Activated CD4-positive, alpha-beta memory T cell treated with anti-CD3 and anti-CD28 coated beads for 36 hours (primary cell): ENCODE measurements at places on chromosomes 11 and 22. TPM values are rescaled to one million over a fixed set of nuclear protein-coding genes. Genes with fewer than 3 reads are reported as not detected.
A peak's percentile ranks its signal among the peaks of the same experiment; 100 is the strongest.

- peak; percentile 73 for DNase-seq
Measured at GRCh38 chr22:44351685-44352377, 39.1 kb upstream of the SHISAL1 start.

GRCh38 chr11:66881451-66881835 lies 24.6 kb downstream of the LRFN4 start:
- DNase-seq = no peak

Gene DDT
- 108 TPM for total RNA-seq

Gene MYRF
- 1.4 TPM for total RNA-seq

DNA sequence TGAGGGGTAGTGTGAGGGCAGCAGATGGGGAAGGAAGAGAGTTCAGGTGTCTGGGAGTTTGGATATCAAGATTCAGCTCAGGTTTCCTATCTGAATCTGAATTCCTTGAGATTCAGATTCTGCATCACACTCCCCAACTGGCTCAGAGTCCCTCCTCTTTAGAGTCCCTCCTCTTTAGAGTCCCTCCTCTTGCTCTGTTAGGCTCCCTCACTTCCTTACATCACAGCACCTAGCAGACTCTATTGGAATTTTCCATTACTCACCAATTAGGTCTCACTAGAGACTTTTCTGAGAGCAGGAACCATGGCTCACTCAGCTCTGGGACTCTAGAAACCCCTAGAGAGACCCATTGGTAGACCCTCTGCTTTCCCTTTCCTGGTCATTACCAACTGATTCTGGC lies 303.4 kb upstream of the SYN3 start:
- no peak for DNase-seq

Gene OR4D5
- total RNA-seq = not detected

DNA sequence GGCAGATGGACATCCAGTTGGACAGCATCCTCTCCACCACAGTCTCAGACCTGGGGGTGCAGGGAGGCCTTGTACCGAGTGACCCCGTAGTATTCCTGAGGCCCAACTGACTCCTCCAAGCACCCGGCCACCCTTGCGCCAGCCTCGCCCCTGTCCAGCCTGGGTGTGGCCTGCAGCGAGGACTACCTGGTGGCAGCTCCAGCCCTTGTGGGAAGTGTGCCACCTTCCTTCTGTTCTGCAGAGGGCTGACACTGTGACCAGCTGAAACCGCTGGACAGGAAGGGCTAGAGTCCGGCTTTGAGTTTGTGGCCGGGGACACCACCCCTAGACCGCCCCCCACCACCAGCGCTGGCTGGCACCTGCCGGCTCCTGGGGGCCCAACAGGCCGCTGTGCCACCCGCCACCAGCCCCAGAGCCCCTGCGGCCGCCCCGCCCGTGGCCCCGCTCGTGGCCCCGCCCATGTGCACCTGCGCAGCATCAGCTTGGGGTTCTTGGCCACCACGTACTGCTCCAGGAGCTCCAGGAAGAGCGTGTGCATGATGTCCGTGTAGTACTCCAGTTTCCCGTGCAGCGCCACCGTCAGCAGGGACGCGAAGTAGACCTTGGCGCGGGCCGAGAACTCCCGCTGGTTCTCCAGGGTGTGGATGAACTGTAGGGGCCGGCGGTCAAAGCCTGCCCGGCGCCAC lies 10.0 kb upstream of the MAPK11 start:
- DNase-seq = no peak

DNA sequence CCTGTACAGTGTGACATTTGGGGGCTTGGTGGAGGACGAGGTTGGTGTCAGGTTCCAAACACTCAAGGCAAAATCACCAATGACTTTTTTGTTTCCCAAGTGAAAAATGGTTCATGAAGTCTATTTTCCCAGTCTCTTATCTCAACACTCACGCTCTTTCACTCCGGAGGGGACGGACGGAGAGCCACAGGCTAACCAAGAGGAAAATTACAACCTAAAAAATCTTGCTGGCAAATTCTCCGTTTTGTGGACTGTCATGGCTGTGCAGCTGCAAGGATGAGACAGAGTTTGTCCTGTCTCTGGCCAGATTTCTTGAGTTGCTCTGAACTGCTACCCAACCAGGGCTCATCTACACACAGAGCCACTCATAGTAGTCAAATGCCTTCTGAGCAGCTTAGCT lies 101.2 kb downstream of the ABTB2 start:
- DNase-seq = no peak

Gene ZP1
- total RNA-seq = not detected

GRCh38 chr11:120521176-120521575 lies 9.6 kb downstream of the GRIK4 start:
- DNase-seq = no peak

DNA sequence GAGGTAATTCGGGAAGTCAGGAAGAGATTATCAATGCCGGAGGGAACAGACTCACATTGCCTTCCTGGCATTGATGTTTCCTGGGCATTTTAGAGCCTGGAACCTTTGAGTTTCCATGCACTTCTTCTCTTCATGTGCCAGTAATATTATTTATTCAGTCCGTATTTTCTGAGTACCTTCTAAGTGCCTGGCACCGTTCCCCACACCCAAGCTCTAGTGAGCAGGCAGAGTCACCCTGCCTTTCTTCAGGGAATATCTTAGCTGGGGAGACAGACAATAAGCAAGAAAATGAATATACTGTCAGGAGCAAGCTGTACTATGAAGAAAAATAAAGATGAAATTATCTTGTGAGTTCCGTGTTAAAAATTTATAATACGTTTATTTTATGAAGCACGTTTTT lies 136.2 kb upstream of the SEZ6L start:
- no peak for DNase-seq

DNA sequence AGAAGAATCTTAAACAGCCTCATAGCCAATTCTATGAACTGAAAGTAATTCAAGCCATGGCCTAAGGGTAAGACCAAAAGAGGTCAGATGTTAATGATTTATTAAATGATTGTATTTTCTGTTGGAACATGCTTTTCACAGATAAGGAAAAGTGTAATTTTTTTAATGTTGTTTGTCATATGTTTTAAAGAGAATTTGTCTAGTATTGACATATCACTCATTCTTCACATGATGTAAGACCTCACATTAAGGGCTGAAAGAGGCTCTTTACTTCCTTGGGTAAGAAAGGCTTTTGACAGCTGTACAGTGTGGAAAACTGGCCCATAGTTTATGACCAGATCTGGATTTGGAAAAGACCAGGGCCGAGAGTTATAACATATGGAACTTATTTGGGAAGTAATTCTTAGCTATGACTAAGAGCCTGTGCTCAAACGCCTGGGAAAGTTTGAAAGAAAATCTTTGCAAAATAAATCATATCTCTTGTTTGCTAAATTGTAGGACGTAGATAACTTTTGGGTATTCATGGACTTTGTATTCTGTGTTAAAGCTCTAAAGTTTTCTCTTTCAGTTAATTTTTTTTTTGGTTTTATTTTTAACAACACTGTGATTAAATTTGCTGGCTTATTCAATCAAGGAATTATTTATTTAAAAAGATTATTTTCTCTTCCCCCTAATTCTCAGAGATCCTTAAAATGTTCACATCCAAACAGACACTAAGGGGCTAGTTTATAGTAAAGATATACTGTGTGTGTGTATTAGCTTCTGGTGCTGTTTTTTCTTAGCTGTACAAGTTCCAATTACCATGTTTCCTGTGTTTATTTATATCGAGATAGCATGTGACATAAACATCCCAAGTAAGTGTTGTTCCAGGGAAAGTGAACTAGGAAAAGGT lies 162.2 kb downstream of the ARHGAP42 start:
- DNase-seq = no peak

- no peak for DNase-seq
Measured at GRCh38 chr22:46086577-46087335, 63.6 kb upstream of the PPARA start.

DNA sequence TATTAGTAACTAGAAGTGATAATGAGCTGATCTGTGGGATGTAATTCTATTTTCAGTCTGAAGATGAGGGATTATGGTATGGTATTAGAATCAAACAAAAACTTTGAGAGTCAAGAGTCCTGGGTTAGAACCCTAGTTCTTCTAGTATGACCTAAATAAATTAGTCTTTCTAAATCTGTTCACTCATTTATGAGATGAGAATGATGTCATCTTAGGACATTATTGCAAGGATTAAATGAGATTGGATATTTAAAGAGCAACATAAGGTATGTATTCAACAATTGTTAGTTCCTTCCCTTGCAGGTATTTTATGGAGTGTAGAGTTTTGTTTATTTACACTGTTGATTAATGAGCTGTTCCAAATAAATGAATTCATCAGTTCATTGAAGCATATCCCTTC lies 21.8 kb downstream of the EMSY start:
- no peak for DNase-seq

Gene OR52E8
- not detected for total RNA-seq

DNA sequence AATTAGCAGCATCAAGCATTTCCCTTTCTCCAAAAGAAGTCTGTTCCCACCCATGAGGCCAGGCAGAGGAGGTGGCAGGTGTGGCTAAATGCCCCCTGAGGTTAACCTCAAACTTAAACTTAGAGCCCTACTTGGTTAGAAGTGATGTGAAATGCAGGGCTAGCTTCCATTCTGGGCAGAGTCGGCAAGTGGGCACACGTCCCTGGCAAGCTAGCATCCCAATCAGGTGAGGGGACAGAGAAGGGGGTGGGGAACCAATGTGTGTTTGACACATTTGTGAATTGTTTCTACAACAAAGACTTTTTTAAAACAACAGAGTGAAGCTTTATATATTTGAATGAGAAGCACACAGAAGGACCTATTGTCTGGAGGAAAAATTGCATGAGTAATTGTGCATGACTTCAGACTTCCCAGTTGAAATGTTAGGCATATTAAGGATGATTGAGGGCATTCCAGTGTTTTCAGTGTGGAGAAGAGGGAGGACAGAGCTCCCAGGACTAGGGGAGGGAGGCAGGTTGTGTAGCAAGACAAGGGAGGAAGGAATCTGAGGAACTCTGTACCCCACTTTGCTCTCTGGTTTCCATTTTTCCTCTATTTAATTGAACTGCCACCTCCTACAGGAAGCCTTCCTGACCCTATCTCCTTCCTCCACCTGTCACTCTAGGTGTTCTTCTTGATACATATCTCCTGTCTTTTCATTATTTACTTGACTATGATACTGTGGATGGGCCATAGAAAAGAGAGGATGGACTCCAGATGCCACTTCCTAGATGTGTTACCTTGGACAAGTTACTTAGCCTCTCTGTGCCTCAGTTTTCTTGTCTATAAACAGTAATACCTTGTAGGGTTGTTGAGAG lies 83.3 kb upstream of the PICALM start:
- no peak for DNase-seq

Gene RAB36
- 0.31 TPM for total RNA-seq

DNA sequence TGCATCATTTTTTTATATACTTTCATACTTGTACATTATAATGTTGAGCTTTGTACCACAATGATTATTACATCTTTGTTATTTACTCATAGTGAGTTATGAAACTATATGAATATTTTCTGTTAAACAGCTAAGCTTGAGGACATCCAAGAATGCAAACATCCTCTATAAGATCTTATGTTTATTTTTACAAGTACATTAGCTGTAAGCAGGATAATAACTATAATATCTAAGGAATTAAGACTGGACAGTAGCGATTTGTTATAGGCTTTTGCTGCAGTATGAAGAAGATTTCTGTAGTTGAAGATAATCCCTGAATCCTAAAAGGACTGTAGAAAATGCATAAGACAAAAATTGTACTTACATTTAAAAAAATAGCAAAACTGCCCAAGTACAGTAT lies 176.0 kb downstream of the METTL15 start:
- no peak for DNase-seq

DNA sequence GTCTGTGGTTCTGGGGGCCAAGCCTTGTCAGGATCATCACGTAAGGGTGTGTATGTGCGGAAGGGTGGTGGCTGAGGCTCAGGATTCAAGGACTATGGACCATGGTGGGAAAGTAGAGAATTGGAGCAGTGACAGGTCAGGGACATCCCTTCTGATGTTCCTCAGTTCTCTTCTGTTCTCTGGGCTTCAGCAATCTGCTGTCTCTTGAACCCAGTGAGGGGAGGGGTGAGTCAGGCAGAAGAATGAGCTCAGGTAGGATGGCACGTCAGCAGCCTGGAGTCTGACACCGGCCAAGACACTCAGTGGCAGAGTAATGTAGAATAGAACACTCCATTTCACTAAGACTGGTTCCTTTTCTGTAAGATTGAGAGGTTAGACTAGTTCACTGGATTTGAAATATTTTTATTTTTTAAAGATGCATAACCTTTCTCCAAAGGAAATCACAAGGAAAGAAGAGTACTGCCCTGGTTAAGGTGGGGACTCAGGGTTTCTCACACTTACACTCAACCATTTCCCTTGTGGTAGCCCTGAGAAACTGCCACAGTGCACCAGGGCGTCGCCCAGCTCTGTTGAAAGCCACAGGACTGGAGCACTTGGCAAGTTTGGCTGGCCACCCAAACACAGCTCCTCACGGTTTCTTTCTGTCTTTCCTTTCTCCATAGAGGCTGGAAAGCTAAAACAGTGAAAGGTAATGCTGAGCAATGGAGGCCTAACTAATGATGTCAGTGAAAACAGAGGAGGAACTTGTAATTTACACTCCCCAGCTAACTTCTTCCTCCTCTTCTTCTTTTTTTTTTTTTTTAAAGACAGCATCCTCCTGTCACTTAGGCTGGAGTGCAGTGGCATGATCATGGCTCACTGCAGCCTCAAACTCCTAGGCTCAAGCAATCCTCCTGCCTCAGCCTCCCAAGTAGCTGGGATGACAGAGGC lies 23.1 kb upstream of the MICAL2 start:
- DNase-seq = peak; percentile 64

Gene RASGRP2
- 7.5 TPM for total RNA-seq

- peak; percentile 70 for DNase-seq
Measured at GRCh38 chr11:118924591-118925585, 838 bp downstream of the BCL9L start.
